Hepatocyte (in vitro differentiated cells): ENCODE measurements at places on chromosomes 1 and 21. TPM values are rescaled to one million over a fixed set of nuclear protein-coding genes. Genes with fewer than 3 reads are reported as not detected.
A peak's percentile ranks its signal among the peaks of the same experiment; 100 is the strongest.

The WNT2B gene
- total RNA-seq = 2.4 and 2.7 TPM in 2 replicates

GRCh38 chr1:114350731-114351445 lies 160.1 kb downstream of the TRIM33 start:
- H3K4me3 ChIP-seq = no peak overlapping the region
- H3K27ac ChIP-seq = no peak overlapping the region
- H3K27me3 ChIP-seq = no peaks in the 10 kb centered on the region
- no peak for DNase-seq
- peaks cover 3% of the 10 kb centered on the region for H3K4me1 ChIP-seq
- no peaks in the 10 kb centered on the region for H3K36me3 ChIP-seq

DNA sequence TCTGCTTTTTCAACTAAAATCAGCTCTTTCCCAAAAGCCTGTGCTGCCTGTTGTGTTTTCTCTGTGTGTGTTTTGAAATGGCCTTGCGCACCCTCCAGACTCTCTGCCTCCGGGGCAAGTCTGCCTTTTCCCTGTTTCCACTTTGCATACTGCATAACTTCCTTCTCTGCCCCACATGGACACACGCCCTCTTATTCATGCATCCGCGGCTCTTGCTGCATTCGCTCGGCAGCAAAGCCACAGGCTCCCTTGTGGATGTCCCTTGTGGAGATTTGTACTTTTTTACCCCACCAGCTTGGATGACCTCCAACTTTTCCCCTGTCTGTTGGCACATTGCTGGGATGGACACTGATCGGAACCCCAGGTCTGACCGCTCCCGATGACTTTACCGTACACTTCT lies 147.6 kb downstream of the ADSS2 start:
- H3K4me1 ChIP-seq = peaks cover 5% of the 10 kb centered on the region
- H3K27me3 ChIP-seq = no peaks in the 10 kb centered on the region
- no peak overlapping the region for H3K27ac ChIP-seq
- H3K36me3 ChIP-seq = no peaks in the 10 kb centered on the region
- no peak overlapping the region for H3K4me3 ChIP-seq

The EFNA3 gene
- 4.0 and 5.5 TPM in 2 replicates for total RNA-seq

- no peaks in the 10 kb centered on the region for H3K36me3 ChIP-seq
- H3K27me3 ChIP-seq = no peaks in the 10 kb centered on the region
- DNase-seq = no peak
- H3K4me1 ChIP-seq = peaks cover 41% of the 10 kb centered on the region
Observed at GRCh38 chr1:214441119-214441518, 110.3 kb downstream of the PTPN14 start.

The PLPPR4 gene
- 1.2 and 1.5 TPM in 2 replicates for total RNA-seq

The CHML gene
- 20.9 and 21.1 TPM in 2 replicates for total RNA-seq

GRCh38 chr1:27321813-27322568 lies at the start of gene TMEM222:
Gene TMEM222, plus strand, starts transcription at chr1:27322163. Its CDS starts 35 bp downstream, at chr1:27322198.
- H3K4me1 ChIP-seq = peaks cover 11% of the 10 kb centered on the region
- no peaks in the 10 kb centered on the region for H3K27me3 ChIP-seq
- H3K36me3 ChIP-seq = no peaks in the 10 kb centered on the region
- H3K27ac ChIP-seq = peak within 1 kb of the TSS; percentile 95
- peak; percentile 98 for DNase-seq
- peak within 1 kb of the TSS; percentile 69 for H3K4me3 ChIP-seq

The ANGPTL3 gene
- 81.8 and 88.6 TPM in 2 replicates for total RNA-seq

- no peaks in the 10 kb centered on the region for H3K4me1 ChIP-seq
- DNase-seq = peak; percentile 76
- no peaks in the 10 kb centered on the region for H3K36me3 ChIP-seq
- H3K27ac ChIP-seq = no peak overlapping the region
- H3K4me3 ChIP-seq = no peak overlapping the region
Observed at GRCh38 chr1:42913426-42914091, 45.1 kb downstream of the SLC2A1 start.

DNA sequence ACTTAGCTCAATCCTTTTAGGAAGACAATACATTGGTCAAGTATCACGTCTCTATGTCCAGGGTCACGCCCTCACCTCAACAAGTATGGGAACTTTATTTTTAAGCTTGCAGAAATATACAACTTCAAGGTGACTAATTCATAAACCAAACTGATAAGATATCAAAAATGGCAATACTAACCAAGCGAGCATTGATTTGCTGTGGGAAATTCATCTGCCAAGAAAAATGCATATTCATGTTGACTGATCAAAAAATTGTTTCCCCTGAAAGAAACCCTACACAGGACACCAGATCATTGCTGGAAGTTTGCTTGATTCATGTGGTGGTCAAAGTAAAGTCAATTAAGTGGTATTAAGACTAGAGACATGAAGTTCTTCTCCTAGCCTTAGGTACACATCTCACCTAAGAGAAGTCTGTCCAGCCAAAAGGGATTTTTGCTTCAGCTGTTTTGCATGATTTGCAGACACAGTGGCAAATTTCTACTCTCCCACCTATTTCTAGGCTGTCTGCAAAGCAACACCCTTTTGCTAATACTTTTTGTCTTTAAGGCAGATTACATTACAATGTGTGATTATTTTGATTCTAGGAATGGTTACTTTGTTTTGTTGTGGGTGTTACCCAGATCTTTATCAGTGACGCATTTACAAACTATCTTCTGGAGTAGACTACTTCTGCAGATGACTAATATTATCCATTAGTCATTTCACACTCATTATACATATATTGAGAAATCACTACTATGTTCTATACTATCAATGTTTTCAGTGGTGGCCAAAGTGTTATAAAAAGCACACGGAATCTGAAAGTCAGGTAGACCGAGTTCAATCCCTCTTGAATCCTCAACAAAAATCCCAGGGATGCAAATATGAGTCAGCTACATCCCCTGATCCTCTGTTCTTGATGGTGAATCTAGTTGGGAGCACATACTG lies 12.4 kb downstream of the SAMSN1 start:
- H3K4me1 ChIP-seq = no peaks in the 10 kb centered on the region
- no peaks in the 10 kb centered on the region for H3K27me3 ChIP-seq
- no peaks in the 10 kb centered on the region for H3K36me3 ChIP-seq
- no peak overlapping the region for H3K27ac ChIP-seq
- no peak overlapping the region for H3K4me3 ChIP-seq

DNA sequence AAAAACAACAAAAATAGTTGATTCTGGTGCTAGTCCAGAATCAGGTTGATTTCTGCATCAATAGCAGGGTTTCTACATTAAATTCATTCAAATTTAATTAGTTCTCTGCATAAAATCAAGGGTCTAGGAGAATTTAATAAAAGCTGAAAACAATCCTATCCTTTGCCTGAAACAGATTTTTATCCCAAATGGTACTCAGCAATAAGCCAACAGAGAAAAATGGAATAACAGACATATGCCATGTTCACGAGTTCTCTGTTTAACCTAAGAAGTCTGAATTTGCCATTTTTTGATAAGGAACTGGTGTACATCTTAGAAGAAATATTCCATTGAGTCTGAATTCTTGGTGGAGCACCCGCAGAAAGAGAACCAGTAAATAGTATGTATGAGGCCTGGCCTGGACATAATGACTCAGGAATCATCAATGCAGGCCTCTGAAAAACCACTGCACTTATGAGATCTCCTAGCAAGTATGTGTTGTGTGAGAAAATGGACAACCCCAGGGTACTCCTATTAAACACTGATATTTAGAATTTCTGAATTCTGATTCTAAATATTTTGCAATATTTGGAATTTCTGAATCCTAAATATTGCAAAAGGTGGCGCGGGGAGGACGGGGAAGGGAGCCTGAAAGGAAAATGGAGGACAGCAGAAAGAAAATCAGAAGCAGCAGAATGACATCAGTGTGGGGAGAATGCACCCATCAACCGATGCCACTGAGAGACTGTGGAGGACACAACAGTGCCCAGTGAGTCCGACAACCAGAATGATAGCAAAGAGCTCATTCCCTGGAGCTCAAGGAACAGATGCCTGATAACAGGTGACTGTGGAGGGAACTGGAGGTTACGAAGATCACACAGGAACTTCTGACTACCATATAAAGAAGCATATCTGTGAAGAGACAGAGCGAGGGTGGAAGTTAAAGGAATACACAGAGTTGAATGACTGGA lies 97.6 kb downstream of the APP start:
- H3K4me3 ChIP-seq = no peak overlapping the region
- H3K27ac ChIP-seq = no peak overlapping the region
- peaks cover 22% of the 10 kb centered on the region for H3K4me1 ChIP-seq
- no peak for DNase-seq

DNA sequence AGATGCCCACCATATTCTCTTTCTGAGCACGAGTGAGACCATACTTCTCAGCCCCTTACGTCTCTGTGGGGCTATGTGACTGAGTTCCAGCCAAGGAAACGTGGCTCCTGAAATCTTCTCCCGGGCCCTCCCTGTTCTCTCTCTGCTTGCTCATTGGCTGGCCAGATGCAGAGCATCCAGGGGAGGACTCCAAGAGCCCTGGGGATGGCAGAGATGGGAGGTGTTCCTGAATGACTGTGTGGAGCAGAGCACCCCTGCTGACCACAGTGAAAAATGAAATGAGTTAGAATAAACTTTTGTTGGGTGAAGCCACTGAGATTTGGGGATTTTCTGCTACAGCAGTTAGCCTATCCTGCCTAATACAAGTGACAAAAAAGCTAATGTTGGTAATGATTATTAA lies 23.8 kb downstream of the KIAA0040 start:
- H3K27ac ChIP-seq = peak overlapping the region; percentile 43
- DNase-seq = no peak
- H3K36me3 ChIP-seq = no peaks in the 10 kb centered on the region
- H3K4me1 ChIP-seq = no peaks in the 10 kb centered on the region
- H3K4me3 ChIP-seq = no peak overlapping the region
- H3K27me3 ChIP-seq = no peaks in the 10 kb centered on the region

The TENT5C gene
- 4.1 and 5.5 TPM in 2 replicates for total RNA-seq

DNA sequence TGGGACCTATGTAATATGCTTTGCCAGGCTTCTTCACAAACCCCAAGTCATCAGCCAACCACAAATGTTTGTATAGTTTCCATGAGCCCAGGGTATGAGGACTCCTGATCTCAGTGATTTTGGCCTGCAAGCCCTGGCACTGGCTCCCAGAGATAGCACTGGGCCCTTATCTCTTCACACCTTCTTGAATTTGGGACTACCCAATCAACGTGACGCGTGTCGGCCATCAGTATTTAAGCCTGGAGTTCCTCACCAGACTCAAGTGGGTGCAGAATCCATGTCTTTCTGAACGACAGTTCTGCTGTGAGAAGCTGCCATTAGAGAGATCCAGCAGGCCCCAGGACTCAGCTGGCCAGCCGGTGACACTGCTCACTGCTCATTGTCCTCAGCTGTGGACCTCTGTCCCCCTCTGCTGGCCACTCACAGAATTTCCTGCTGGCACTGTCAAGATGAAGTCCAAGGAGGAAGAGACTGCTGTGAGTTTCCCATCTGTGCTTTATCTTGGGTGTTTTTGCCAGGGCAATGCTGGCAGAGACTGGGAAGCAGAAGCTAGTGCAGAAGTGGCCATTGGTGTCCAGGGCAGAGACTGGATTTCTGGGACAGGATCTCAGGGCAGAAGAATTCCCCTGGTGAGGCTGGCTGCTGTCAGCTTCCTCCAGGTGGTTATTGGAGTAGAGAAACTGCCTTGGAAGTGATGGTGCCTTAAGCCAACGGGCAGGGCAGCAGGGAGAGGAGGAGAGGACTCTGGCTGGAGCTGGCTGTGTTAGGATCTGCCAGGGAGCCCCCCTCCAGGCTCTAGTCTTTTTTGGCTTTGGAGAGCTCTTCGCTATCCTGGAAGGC lies 28.4 kb downstream of the TMCC2 start:
- peak; percentile 93 for DNase-seq
- H3K36me3 ChIP-seq = no peaks in the 10 kb centered on the region
- no peaks in the 10 kb centered on the region for H3K4me1 ChIP-seq
- no peak overlapping the region for H3K27ac ChIP-seq
- no peaks in the 10 kb centered on the region for H3K27me3 ChIP-seq
- H3K4me3 ChIP-seq = no peak overlapping the region

DNA sequence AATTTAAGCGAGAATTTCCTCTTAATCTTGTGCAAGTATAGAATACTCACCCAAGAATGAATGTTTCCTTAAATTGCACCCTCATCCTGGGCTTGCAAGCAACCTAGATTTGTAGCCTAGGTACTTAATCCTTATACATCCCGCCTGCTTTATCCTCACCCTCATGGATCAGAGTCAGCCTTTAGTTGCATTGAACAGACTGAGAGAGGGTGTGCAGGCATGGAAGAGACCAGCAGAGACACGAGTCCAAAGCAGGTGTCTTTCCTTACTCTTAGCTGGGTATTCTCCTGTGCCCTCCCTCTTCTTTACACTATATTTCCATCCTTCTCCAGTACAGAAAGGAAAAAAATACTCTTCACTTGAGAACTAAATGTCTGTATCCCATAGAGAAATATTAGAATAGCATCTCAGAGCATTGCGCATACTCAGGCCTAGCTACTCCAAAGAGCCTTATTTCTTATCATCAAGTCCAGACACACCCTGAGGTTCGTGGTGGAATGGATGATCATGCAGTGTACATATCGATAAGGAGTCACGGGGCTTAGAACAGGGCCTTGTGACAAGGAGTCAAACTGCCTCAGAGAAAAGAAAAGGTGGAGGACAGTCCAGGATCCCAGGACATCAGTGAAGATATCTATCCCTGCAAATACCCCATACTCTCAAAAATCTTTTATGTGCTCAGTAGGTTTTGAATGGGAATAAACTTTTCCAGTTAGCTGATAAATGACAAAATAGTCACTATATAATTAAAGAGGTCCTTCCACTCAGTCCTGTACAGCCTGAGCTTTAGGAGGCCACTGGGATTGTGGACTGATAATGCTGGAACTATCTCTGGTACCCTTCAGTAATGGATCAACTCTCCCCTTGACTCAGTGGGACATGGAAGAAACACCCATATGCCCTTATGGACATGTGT lies 297.9 kb downstream of the GRIK1 start:
- H3K4me3 ChIP-seq = no peak overlapping the region
- H3K36me3 ChIP-seq = no peaks in the 10 kb centered on the region
- peaks cover 8% of the 10 kb centered on the region for H3K4me1 ChIP-seq
- no peaks in the 10 kb centered on the region for H3K27me3 ChIP-seq

- H3K4me3 ChIP-seq = no peak overlapping the region
- DNase-seq = no peak
- H3K27ac ChIP-seq = no peak overlapping the region
- no peaks in the 10 kb centered on the region for H3K36me3 ChIP-seq
Observed at GRCh38 chr1:60031146-60031545, 42.4 kb downstream of the C1orf87 start.
